ENCODE measurements at places on chromosomes 2 and 18.

DNA sequence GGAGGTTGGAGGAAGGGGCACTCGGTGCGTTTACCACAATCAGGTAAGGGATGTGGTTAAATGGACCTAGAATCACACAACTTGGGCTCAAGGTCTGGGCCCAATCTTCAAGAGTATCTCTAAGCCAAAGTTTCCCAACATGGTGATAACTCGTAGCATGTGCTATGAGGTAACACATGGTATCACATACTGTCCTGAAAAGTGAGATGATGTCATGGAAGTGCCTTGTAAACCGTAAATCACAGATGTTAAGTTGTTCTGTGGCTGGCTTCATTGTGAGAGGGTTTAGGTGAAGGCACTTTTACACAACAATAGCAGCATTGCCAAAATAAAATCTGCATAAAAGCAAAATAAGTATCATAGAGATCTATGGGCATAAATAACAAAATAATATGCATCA, 551.8 kb downstream of the PLCL1 start:
- DNase-seq: no peak

- no peak for DNase-seq
Measured at GRCh38 chr2:225010804-225011203, 31.5 kb downstream of the DOCK10 start.

DNA sequence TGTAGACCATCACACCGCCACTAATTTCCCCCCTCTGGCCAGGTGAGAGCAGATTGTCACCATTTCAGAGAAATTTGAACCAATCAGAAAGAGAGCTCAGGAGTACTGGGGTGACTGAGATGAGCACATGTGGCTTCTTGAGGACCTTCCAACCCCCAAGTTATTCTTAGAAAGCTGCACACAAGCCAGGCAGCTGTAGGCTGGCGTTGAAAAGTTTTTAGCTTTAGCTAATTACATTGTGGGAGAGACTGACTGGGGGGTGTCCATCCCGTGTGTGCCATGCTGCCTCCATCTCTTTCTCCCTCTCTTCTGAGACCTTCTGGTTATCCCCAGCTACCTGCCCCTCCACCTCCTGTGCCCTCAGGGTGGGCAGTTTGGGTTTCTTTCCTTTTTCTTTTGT, 154.0 kb downstream of the AGAP1 start:
- DNase-seq: no peak

DNA sequence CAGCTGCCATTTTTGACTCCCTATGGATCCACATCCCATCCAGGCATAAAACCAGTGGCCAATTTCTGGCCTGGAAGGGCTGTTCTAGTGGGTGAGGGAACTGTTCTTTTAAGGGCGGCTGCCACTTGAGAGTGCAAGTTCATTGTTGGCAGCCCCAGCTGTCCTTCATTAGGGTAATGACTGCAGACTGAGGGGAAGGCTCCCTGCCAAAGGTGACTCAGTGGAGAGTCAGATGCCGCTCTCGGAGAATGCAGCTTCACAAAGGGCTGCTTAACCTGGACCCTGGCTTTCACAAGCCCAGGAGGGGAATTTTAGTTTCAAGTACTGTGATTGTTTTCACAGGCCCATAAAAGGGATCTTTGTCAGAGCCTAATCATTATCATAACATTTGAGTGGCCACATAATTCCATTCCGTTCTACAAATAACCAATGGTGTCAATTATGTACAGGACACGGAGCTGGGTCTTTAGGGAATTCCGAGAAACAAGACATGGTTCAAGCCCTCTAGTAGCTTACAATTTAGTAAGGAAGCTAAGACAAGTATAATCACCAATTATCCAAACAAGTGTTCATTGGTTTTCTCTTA, 235.7 kb downstream of the CDCA7 start:
- no peak for DNase-seq

- no peak for DNase-seq
Measured at GRCh38 chr2:23464156-23464555, 79.2 kb downstream of the KLHL29 start.

- DNase-seq: no peak
Measured at GRCh38 chr18:75376004-75376403, 51.5 kb downstream of the SMIM21 start.

GRCh38 chr18:5890331-5891183, 4.8 kb downstream of the TMEM200C start:
- DNase-seq: no peak

- DNase-seq: no peak
Measured at GRCh38 chr2:215888680-215889079, 124.7 kb downstream of the MREG start.

DNA sequence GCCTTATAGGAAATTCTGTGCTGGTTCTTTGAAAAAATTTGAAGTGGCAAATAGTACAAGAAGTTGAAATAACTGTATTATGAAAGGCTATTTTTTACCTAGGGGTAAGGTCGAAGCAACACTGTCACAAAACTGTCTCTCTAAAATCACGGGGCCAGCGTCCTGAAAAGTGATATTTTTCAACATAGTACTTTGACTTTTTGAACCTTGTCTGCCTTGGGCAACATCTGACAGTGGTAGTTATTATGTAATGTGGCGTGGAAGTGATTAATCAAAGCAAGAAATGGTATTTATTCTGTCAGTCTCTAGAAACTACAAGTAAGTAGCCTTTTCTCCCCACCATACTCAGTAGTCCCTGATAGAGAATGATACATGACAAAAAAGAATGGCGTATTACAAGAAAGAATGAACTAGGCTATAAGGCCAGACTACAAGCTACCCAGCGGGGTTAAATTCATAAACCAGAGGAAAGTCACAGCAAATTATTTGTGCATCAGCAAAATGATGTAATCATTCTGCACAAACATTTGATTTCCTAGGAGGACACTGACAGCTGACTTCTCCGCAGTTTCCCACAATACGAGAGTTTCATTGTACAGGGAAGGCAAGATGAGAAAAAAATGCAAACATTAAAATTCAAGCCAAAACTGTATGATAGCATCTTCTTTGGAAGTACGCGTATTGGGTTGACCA, 9.8 kb downstream of the GEN1 start:
- DNase-seq: no peak

DNA sequence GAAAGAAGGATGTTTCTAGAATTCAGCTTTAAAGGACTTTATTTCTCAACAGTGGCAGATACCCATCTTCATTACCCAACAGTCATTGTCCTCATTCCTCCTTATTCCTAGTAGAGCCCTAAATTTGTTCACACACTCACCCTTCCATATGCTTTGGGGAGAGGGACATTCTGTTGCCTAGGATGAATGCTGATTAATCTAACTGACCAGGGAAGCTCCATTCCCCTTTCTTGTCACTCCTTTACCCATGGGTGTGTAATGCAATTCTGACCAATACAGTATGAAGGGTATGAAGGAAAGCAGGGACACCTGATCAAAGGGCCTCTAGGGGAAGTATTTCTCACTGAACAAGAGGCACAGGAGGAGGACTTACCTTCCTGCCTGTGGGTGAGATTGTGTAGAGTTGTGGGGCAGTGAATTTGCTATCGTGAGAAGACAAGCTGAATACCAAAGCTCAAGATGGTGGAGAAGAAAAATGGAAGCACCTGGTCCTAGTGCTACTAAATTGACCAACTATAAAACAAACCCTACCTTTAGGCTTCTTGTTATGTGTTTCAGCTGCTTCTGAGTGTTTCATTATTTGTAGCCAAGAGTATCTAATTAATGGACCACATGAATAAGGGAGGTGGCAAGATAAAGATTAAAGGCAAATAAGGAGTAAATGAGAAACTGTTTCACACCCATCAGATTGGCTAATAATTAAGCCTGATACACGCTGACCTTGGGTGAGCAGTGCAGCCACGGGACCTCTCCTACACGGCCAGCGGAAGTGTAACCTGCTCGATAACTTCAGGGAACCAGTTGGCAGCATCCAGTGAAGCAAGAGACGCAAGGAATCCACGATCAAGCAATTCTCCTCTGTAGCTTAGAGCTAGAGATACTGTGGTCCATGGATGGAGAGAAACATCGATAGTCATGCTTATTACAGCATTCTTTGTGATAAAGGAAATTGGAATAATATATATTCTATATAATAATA, 202.3 kb downstream of the MYCN start:
- DNase-seq: no peak

- DNase-seq: no peak
Measured at GRCh38 chr18:22293417-22293816, 124.0 kb downstream of the GATA6 start.

GRCh38 chr18:76514573-76514972, 19.5 kb upstream of the ZNF516 start:
- no peak for DNase-seq

DNA sequence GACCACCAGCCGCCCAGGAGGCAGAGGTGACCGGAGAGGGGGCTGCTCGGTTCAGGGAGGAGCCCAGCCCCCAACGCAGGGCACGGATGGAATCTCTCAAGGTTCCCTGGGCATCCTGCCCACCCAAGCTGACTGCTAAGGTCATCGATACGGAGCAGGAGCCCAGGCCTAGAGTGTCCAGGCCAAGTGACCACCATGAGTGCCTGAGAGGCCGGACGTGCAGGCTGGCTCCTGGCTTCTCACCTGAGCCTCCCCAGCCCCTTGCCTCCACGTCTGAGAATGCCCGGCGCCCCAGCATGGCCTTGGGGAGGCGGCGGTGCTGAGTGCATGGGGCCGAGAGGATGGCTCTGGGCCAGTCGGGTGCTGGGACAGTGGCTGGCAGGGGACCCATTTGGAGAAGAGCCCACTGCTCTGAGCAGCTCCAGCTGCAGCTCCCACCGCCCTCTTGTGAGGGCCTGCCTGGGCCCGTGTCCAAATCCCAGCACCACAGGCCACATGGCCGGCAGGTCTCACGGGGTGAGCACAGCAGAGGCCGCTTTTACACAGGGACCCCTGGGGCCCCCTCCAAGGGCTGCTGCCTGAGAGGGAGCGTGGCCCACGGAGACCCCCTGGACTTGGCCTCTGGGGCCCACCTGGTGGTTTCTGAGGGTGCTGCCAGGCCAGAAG, 102.8 kb upstream of the CTDP1 start:
- no peak for DNase-seq

DNA sequence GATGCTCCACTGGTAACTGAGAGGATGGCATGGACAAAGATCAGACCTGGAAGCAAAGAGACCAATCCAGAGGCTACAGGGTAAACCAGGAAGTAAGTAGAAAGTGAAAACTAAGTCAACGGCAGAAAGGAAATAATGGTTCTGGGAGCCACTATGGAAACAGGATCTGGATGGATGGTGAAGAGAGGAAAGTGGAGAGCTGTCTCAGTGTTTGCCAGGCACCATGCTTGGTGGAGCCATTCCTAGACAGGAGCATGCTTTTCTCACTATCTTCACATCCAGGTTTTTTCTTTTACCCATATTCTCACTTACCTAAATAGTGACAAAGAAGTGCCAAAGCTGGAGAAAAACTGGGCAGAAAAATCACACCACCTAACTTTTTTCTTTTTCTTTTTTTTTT, 22.2 kb downstream of the ZNF521 start:
- DNase-seq: no peak

Measured in stimulated activated CD4-positive, alpha-beta T cell treated with anti-CD3 and anti-CD28 coated beads, Interleukin-15, amount 100 ng/mL, for 1 hour (primary cell).